ENCODE measurements at places on chromosomes 5 and 9. TPM values are rescaled to one million over a fixed set of nuclear protein-coding genes. Genes with fewer than 3 reads are reported as not detected.

- no peak for DNase-seq
Observed at GRCh38 chr5:176787676-176788075, 22.7 kb upstream of the UNC5A start.

DNA sequence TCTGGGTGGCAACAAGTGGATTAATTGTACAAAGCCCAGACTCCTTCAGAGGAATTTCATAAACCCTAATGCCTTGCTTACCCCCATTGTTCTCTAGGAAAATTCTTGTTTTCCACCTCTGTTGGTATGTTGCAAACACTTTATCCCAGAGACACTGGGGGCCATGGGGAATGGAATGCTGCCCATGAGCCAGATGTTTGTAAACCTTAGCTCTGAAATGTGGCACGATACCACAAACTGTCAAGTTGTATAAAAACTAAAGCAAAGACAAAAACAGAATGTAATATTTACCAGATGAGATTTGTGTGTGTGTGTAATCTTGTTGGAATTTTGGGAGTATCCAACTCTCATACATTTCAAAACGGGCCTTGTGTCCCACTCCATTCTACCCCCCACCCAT, 465.0 kb downstream of the EBF1 start:
- no peak for DNase-seq

- no peak for DNase-seq
Observed at GRCh38 chr9:91835632-91836031, 114.4 kb downstream of the ROR2 start.

DNA sequence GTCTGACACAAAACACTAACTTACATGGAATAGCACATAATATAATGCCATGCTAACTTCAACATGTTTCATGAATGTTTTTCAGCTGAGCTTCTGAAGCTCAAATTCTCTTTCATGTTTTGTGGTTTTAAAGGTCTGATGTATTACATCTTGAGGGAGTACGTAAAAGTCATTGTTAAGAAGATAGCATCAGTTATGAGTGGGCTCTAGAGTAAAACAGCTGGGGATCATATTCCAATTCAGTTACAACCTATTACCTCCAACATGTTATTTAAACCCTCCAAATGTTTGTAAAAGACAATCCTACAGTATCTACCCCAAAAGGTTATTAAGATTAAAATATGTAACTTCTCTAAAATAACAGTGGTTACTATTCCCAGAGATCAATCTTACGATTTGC, 19.2 kb downstream of the CETN3 start:
- DNase-seq = no peak

DNA sequence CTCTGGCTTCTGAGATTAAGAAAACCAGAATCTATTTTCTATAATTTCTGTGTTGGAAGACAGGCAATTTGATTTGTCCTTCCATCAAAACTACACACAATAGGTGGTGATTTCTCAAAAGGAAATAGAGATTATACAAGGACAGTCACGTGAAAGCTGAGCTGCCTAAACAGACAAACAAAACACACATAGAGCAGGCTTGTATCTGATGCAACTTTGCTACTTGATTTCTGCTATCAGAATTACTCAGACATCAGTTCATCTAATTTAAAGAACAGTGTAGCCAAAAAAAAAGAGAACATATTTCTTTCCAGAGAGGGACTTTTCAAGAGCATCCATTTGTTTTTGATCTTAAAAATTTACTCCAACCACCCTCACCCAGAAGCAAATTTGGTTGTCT, 2128.3 kb upstream of the C9orf72 start:
- no peak for DNase-seq

- no peak for DNase-seq
Observed at GRCh38 chr5:32100230-32100629, 73.9 kb downstream of the GOLPH3 start.

DNA sequence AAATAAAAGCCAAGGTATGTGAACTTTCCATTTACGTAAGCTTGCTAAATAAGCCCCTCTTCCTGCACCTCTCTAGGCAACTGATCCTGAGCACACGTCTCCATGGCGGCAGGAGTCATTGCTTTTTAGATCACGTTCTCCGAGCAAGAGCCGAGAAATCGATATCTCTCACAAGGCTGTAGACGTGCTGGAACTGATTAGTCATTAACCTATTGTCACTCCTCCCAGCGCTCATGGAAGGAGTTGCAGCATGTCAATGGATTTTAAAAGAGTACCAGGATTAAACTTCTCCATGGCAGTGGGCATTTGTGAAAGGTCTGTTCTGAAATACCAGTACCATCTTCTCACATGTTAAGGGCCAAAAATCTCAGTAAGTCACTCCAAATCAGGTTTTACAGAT, 4.7 kb upstream of the ADCY2 start:
- DNase-seq = no peak

- no peak for DNase-seq
Observed at GRCh38 chr9:121141306-121141705, 60.4 kb downstream of the RAB14 start.

NINJ1 gene
- 68.4 TPM for total RNA-seq

DNA sequence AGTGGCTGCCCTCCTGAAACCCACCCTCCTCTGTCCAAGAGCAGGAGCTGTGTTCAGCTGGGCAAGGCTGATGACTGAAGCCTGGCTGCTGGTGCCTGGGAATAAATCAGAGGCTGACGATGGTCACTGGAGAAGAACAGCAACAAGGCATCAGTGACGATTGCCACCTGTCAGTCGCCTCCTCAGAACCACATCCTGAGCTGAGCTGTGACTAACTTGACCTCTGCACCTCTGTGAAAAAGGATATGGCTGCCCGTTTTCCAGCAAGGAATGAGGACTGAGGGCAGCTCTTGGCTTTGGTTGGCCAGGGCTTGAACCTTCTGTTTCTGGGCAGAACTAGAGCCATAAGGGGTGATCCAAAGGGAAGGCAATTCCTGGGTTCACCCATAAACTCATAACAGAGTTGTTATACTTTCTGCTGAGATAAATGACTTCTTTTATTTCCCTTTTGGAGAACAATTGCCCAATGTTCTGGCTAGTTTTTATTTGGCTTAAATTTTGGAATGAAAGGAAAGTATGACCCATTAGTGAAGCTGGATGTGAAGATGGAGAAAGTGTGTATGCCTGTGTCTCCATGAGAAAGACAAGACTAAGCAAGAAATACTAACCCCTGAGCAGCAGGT, 40.1 kb downstream of the TRIP13 start:
- peak; percentile 62 for DNase-seq

LRRC26 gene
- not detected for total RNA-seq

GRCh38 chr9:83199240-83199639, 136.3 kb upstream of the RASEF start:
- DNase-seq = no peak

PIGO gene
- total RNA-seq = 12.9 TPM

- DNase-seq = no peak
Observed at GRCh38 chr5:93307557-93307956, 273.5 kb downstream of the NR2F1-AS1 start.

PCDHA1 gene
- not detected for total RNA-seq

ANKRD18B gene
- 0.75 TPM for total RNA-seq

GRCh38 chr9:112559629-112560413, 73.2 kb downstream of the KIAA1958 start:
- DNase-seq = no peak

FSD1L gene
- 3.3 TPM for total RNA-seq

DNA sequence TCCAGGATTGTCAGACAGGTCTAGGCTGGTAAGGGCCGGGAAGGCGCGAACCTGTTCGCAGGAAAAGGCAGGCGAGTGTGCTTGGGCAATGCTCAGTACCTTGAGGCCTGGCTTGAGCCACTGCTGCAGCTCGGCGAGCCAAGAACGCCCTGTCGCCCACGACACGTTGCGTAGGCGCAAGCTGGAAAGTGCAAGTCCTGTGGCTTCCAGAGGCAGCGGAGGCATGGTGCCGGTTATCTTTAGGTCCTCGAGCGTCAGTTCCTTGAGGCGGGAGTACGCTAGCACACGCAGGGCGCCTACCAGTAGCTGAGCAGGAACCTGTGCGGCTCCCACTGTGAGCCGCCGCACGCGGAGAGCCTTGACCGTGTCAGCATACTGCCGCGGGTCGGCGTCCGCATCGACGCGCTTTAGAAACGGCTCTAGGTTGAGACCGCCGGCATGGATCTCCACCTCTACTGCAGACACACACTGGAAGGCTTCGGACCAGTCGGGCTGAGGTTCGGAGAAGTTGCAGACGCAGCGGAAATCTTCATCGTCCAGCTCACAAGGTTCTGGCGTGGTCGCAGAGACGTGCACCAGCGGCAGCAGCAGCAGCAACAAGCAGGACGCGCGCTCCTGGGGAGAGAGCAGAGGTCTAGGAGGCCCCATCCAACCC, 482 bp downstream of the CD14 start:
- DNase-seq = peak; percentile 84

- DNase-seq = no peak
Observed at GRCh38 chr5:71623221-71623794, 36.2 kb downstream of the MCCC2 start.

DNA sequence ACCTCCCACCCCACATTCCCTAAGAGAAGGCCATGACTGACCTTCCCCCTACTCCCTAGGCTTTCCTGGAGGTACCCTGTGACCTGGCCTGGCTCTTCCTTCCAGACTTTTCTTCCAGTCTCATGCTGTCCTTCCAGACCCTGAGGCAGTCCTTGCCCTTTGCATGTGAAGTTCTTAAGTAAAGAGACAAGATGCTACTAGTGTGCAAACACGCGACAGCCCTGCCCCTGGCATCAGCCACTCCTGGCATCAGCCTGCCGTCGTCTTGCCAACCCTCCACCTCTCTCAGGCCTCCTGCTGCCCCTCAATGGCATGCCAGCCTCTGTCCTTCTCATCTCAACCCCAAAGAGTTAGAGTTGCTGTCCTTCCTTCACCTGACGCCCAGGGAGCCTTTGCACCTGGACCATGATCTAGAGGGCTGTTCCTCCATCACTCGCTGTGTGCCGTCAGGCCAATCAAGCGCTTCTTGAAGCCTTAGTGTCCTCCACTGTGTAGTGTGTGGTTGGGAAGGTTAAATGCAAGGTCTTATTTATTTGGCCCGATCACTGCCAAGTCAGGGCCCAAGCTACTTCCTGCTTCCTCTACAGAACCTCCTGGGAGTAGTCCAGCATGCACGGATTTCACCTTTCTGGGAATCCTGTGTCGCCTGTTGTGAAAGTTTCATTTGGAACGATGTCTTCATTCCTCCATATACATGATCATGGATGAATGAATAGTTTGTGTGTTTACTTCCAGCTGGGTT, 61.9 kb downstream of the WWC1 start:
- no peak for DNase-seq

SOHLH1 gene
- total RNA-seq = not detected

OR13J1 gene
- total RNA-seq = not detected

DNA sequence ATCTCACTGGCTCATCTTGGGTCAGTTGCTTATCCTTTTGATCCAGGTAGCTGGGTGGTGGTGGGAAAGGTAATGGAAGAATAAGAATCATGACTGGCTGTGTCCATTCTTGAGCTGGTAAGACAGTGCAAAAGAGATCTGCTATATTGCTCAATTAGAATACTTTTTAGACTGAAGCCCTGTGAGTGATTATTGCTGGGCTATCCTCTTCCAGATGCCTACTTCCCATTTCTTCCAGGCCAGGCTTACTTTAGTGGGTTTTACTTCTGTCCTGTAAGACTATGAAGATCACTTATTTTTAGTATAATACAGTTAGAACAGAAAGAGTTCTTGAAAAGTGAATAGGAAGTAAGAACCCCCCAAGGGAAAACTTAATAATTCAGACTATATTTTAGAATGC, 7.2 kb downstream of the MARCHF6 start:
- DNase-seq = no peak

- no peak for DNase-seq
Observed at GRCh38 chr5:178965465-178966055, 24.6 kb downstream of the ZNF454 start.

CNTNAP3B gene
- total RNA-seq = 19.1 TPM

NPR2 gene
- total RNA-seq = 29.9 TPM

- no peak for DNase-seq
Observed at GRCh38 chr5:119309326-119309725, 46.5 kb upstream of the TNFAIP8 start.

GRCh38 chr9:134891053-134891452, 10.4 kb downstream of the FCN2 start:
- no peak for DNase-seq

- no peak for DNase-seq
Observed at GRCh38 chr9:107700847-107701246, 211.3 kb upstream of the KLF4 start.

SOX30 gene
- total RNA-seq = 0.42 TPM

DDX4 gene
- not detected for total RNA-seq

GRCh38 chr5:14870337-14871213, 1.0 kb downstream of the ANKH start:
- peak; percentile 70 for DNase-seq

DNA sequence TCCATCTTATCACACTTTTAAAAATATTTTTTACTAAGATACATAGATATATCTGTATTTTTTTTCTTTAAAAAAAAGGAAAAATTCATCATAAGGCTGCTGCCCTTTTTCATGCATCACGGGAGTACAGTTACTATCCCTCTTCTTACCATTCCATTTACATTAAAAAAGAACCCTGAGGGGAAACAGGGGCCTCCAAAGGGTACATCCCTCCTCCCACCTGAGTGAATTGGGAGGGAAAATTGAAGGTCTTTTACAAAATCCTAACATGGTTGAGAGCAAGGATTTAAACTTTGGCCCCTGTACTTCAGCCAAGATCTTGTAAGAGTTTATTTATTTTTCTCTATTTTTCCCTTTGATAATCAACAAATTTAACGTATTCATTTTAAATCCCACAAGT, 319.2 kb downstream of the MLLT3 start:
- DNase-seq = no peak

DNA sequence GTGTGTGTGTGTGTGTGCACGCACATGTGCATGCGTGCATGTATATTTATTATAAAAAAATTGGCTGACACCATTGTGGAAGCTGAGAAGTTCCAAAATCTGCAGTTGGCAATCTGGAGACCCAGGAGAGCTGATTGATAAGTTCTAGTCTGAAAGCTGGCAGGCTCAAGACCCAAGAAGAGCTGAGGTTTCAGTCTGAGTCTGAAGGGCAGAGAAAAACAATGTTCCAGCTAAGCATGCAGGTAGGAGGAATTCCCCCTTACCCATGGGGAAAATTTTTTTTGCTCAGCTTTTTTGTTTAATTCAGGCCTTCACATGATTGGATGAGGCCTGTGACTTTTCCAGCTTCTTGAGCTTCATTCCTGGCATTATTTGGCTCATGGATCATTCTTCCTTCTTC, 31.2 kb upstream of the ACTBL2 start:
- no peak for DNase-seq

ZFP62 gene
- total RNA-seq = 20.1 TPM

GRCh38 chr9:29290516-29290915, 1717.2 kb upstream of the C9orf72 start:
- no peak for DNase-seq
